ENCODE measurements at places on chromosomes 3 and 15. TPM values are rescaled to one million over a fixed set of nuclear protein-coding genes. Genes with fewer than 3 reads are reported as not detected.

GRCh38 chr3:10333349-10333650 is 12.4 kb upstream of the SEC13 start:
- peaks cover 49% of the 10 kb centered on the region for H3K27me3 ChIP-seq
- no peaks in the 10 kb centered on the region for H3K4me1 ChIP-seq
- no peak overlapping the region for H3K4me3 ChIP-seq
- no peak for DNase-seq
- H3K27ac ChIP-seq = no peak overlapping the region

DNA sequence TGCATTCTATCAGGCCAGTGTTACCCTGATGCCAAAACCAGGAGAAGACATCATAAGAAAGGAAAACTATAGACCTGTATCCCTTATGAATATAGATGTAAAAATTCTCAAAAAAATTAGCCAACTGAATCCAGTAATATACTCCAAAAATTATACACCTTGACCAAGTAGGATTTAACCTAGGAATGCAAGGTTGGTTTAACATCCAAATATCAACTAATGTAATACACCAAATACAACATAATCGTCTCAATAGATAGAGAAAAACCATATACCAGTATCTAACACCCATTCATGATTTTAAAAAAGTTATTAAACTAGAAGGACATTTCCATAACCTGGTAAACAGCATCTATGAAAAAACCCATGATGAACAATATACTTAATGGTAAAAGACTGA is 56.5 kb upstream of the SELENOK start:
- no peak overlapping the region for H3K4me3 ChIP-seq
- no peaks in the 10 kb centered on the region for H3K27me3 ChIP-seq
- no peak overlapping the region for H3K27ac ChIP-seq
- DNase-seq = no peak
- no peaks in the 10 kb centered on the region for H3K4me1 ChIP-seq

DNA sequence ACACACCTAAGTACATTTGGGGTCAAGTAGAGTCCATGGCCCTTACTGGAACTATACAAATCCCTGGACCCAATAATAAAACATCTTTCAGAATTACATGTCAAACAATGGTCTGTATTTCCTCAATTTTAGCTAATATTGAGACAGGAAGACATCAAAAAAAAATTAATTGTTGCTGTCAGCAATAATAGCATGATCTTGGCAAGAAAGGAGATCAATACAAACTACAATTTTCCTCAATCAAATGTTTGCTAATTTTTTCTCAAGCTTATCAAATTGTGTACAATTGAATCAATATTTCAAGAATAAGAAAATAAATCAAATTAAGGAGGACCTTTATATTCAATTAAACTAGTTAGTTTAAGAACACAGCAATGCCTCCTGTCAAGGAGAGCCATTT is 62.6 kb downstream of the FSIP1 start:
- H3K27me3 ChIP-seq = no peaks in the 10 kb centered on the region
- H3K27ac ChIP-seq = no peak overlapping the region
- no peaks in the 10 kb centered on the region for H3K36me3 ChIP-seq
- DNase-seq = no peak
- H3K4me3 ChIP-seq = no peak overlapping the region

- peaks cover 23% of the 10 kb centered on the region for H3K4me1 ChIP-seq
- H3K36me3 ChIP-seq = peaks cover 30% of the 10 kb centered on the region
- peak overlapping the region; percentile 8 for H3K27ac ChIP-seq
- H3K27me3 ChIP-seq = no peaks in the 10 kb centered on the region
- no peak overlapping the region for H3K4me3 ChIP-seq
These were observed 49.9 kb downstream of the GRIP2 start for GRCh38 chr3:14490255-14490654.

Gene SEMA6D
- total RNA-seq = 12.4 TPM

DNA sequence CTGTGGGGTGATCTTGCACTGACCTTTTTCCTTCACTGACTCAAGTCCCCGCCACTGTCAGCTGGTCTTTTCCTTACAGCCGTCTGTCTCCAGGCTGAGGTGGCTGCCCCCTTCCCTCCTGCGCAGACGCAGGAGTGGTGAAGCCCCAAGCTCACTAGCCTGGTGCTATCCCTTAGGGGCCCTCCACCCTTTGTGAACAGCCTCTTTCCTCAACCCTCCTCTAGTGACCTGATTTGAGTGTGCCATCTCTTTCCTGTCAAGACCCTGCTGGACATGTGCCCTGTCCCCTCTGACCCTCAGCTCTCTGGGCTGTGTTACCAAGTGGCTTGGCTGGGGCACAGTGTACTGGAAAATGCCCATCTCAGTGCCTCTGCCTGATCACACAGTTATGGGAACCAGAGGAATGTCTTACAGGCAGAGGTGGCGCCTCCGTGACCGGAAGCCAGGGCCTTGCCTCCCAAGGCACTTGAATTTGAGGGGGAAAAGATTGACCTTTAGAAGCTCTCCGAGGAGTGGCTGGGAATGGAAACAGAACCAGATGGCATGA is 8.7 kb downstream of the KBTBD13 start:
- H3K36me3 ChIP-seq = no peaks in the 10 kb centered on the region
- peak overlapping the region; percentile 93 for H3K27ac ChIP-seq
- no peak overlapping the region for H3K4me3 ChIP-seq
- peaks cover 8% of the 10 kb centered on the region for H3K27me3 ChIP-seq

DNA sequence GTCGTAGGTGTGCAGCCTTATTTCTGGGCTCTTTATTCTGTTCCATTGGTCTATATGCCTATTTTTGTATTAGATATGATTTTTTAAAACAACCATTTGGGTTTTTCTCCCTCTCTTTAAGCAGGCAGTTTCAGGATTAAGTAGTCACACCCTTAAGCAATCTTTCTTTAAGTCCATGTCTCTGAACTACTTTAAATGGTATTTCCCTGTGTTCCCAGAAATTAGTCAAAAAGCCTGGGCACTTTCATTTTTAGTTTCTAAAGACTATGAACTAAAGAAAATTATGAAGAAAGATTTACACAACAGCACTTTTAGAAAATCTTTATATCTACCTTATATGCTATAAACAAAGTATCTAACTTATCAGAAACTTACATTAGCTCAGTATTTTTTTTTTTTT is 110.3 kb downstream of the FAIM start:
- H3K36me3 ChIP-seq = peaks cover 3% of the 10 kb centered on the region
- H3K27ac ChIP-seq = no peak overlapping the region
- no peaks in the 10 kb centered on the region for H3K27me3 ChIP-seq
- no peaks in the 10 kb centered on the region for H3K4me1 ChIP-seq
- no peak for DNase-seq
- H3K4me3 ChIP-seq = no peak overlapping the region

Gene UROC1
- total RNA-seq = not detected

DNA sequence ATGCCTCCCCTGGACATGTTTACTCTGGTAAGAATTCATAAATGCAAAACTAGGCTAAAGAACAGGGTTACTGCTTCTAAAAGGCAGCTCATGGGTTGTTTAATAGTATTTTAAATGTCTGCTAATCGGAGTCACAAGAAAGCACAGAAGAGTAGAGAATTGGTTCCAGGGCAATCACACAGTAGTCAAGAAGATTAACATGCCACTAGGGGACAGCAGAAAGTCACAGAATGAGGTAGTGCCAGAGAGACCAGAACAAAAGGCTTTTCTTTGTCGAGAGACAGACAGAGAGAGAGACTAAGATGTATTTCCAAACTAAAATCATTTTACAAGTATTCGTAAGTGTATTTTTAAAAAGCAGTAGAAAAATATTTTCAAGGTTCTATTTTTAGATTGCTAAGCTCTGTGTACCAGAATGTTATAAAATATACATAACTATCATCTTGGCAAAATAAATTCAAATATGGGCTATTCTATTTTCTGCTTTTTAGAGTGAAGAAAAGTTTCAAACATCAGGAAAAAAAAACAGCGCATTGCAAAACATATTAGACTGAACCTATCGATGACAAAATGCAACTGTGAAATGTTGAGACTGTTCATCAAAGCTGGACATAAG is 78.3 kb upstream of the CDIN1 start:
- no peak for DNase-seq
- peaks cover 22% of the 10 kb centered on the region for H3K4me1 ChIP-seq
- H3K36me3 ChIP-seq = no peaks in the 10 kb centered on the region
- H3K4me3 ChIP-seq = no peak overlapping the region
- peak overlapping the region; percentile 12 for H3K27ac ChIP-seq
- no peaks in the 10 kb centered on the region for H3K27me3 ChIP-seq

Data from left ventricle myocardium inferior (tissue), 1 donor.